ENCODE measurements at places on chromosomes 1 and 21.
A peak's percentile ranks its signal among the peaks of the same experiment; 100 is the strongest.

GRCh38 chr1:28956038-28956464, 41.7 kb downstream of the EPB41 start:
- DNase-seq = no peak

GRCh38 chr1:91734761-91735160, 151.2 kb downstream of the TGFBR3 start:
- DNase-seq = no peak

GRCh38 chr1:69911301-69911801, 294.0 kb downstream of the LRRC40 start:
- DNase-seq = peak; percentile 91

DNA sequence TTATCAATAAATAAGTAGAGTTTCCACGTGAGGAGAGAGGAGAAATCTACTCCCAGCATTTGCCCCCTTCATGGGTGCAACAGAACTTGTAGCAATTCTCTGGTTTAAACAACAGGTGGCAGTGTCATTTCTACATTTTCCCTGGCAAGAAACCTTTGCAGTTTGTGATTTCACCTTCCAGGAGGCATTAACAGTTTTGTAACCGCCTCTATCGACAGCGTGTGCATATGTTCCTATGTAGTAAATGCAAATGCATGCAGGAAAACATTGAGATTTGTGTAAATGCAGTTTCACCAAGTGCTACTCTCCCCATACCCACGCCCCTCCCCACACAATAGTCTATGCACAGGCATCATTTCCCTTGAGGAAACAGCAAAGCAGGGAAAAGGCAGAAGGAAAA, 494.7 kb downstream of the SMYD3 start:
- peak; percentile 58 for DNase-seq

- peak; percentile 96 for DNase-seq
Observed at GRCh38 chr1:7300893-7301663, 470.0 kb upstream of the VAMP3 start.

DNA sequence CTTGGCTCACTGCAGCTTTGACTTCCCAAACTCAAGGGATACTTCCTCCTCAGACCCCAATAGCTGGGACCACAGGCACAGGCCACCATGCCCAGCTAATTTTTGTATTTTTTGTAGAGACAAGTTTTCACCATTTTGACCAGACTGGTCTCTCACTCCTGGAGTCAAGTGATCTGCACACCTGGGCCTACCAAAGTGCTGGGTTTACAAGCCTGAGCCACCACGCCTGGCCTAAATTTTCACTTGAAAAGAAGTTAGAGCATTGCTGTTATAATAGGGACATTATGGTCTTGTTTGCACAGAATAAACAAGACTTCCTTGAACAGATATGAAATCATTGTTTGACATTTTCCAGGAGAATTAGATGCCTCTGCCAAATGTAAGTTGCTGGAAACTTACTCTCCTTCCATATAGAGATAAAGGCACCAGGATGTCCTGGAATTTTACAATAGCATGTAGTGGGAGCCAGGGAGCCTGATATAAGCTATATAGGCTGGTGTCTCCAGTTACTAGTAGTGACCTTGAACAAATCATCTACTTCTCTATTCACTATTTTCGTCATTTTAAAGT, 16.9 kb downstream of the SLC35A3 start:
- no peak for DNase-seq

GRCh38 chr1:55559161-55559611, 344.0 kb upstream of the USP24 start:
- peak; percentile 47 for DNase-seq

DNA sequence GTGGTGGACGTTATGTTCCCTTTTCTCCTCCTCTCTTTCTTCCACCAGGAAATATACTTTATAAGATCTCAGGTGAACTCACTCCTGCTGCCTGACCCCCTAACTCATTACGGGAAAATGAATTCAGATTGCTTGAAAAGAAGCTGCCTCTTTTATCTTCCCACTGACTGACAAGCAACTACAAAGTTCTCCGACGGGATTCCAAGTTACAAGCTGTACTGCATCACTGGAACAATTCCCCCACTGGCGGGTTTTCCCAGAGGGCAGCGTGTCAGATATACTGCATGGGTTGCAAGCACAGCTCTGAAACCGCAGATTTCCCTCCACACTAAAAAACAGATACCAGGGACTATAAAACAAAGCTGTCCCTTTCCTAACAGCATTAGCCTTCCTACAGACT, 390.6 kb downstream of the KCTD3 start:
- DNase-seq = peak; percentile 72

GRCh38 chr1:210558302-210558701, 229.6 kb downstream of the HHAT start:
- DNase-seq = no peak

DNA sequence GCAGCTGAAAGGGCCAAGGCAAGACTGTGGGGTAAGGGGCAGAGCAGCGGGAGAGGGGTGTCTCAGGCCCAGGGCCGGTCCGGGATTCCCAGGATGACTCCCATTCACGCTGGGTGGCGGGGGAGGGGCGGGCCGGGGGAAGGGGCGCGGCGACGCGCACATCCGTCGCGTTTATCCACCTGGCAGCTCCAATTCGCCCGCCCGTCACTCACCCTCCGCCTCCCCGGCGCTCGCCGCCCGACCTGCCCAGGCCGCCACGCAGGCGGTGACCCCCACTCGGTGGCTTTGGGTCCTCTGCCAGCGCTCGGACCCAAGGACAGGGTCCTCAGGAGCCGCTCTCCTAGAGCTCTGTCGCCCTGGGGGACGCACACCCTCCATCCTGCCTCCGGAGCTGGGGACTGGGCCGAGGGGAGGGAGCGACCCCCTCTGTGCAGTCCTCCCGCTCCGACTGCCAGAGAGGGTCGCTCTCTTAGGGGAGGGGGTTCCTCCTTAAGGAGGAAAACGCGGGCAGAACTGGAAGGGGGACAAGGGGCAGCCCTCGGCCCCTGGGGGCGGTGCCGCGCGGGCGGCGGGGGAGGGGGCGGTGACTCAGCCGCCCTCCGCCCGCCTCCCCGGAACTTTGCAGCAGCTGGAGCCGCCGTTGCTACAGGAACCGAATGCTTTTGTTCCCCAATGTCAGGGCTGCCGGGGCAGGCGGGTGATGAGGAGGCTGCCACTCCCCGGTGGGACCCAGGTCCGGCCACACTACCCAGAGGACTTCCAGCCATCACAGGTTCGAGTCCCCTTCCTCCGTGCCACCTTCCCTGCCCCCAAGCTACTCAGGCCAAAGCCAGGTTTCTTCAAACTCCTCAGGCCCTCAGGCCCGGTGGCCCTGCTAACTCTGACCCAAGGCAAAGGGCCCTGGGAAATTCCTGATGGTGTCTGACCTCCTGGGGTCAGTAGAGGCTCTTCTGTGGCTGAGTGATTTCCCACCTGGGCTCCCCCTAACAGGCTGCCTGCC, 3.4 kb downstream of the ADGRB2 start:
- peak; percentile 68 for DNase-seq
